ENCODE measurements at places on chromosomes 4 and X.

DNA sequence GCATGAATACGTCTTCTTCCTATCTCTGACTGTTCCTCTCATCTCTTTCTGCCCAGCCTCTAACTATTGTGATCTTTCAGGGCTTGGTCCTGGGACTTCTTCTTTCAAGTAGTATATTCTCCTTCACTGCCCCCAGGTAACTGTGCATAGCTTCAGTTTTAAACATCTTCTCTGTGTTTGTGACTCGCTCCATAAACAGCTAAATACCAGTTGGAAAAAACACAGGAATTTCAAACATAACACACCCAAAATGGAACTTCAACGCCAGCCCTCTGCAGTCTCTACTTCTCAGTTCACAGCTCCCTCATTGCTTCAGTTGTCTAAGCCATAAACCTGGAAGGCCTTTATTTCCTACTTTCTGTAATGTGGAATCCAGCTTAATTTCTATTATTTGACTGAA is 16.6 kb downstream of the TRIML2 start:
- DNase-seq = no peak

- no peak for DNase-seq
These were observed 23.1 kb downstream of the ADH4 start for GRCh38 chr4:99121008-99121407.

GRCh38 chr4:109065006-109065405 is 237.5 kb downstream of the COL25A1 start:
- no peak for DNase-seq

DNA sequence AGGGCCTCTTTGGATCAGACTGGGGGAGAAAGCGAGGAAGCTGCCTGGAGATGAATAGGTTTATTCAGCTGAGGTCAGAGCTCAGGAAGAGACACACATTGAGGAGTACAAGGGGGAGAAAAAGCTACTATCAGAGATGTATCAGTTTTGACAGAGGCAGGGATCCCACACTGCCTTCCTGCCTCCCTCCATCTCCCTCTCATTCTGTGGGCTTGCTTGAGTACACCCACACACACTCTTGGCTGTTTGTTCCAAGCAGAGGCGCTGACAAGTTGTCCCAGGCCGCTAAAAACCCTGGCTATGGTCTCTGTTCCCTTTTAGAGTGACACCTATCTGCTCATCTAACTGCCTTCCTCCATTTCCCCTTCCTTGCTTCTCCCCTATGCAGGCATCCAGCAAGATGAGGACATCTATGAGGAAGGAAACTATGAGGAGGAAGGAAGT is 5.2 kb downstream of the TSPYL2 start:
- no peak for DNase-seq

- no peak for DNase-seq
These were observed 80.3 kb downstream of the LNX1 start for GRCh38 chr4:53511014-53511413.

DNA sequence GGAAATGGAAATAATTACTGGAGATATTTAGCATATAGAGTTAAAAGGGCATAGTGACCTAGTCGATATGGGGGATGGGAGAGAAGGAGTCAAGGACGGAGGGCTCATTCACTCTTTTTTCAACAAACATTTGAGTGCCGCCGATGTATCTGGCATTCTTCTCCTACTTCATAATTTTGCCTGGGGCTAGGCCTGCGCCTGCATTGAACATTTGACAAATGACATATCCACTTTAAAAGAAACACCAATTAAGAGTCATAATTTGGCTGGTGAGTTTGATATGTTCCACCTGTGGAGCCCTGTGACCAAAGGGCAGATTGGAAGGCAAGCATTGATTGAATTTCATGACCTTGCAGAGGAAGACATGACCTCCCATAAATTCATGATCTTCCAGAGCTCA is 2.6 kb upstream of the GPC3 start:
- DNase-seq = no peak

- DNase-seq = no peak
These were observed 756.1 kb downstream of the FAM133A start for GRCh38 chrX:94430091-94430490.

GRCh38 chr4:135739354-135739753 is 1537.8 kb upstream of the PABPC4L start:
- DNase-seq = no peak

GRCh38 chr4:52142816-52143215 is 91.7 kb downstream of the SPATA18 start:
- no peak for DNase-seq

DNA sequence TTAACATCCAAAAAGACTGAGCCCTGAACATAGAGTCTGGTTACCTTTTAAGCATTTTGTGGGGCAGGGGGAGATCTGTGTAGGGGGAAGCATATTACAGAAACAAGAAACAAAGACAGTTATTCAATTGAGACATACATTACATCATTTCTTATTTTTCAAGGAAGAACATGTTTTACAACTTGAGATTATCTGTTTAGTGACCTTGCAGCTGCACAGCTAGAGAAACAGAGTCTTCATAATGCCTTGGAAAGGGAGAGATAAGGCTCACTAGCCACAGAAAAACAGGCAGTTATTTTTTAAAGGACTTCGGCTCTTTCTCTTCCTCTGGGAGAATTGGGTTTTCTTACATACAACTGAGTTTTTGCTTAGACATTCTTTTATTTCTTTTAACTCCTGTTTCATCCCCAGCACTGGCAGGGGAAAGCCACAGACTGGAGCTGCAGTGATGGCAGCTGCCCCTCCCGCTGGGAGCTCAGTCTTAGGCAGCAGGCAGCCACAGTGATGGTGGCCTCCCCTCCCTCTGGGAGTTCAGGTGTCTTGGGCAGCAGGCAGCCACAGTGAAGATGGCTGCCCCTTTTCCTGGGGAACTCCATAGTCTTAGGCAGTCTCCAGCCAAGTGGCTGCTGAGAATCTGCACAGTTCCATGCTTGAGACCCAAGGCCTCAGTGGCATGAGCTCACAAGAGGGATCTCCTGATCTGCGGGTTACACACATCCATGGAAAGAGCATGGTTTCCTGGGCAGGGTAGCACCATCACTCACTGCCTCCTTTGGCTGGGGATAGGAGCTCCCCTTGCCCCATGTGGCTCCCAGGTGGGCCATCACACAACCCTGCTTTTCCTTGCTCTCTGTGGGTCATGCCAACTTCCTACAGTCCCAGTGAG is 19.4 kb upstream of the TMPRSS11F start:
- DNase-seq = no peak

DNA sequence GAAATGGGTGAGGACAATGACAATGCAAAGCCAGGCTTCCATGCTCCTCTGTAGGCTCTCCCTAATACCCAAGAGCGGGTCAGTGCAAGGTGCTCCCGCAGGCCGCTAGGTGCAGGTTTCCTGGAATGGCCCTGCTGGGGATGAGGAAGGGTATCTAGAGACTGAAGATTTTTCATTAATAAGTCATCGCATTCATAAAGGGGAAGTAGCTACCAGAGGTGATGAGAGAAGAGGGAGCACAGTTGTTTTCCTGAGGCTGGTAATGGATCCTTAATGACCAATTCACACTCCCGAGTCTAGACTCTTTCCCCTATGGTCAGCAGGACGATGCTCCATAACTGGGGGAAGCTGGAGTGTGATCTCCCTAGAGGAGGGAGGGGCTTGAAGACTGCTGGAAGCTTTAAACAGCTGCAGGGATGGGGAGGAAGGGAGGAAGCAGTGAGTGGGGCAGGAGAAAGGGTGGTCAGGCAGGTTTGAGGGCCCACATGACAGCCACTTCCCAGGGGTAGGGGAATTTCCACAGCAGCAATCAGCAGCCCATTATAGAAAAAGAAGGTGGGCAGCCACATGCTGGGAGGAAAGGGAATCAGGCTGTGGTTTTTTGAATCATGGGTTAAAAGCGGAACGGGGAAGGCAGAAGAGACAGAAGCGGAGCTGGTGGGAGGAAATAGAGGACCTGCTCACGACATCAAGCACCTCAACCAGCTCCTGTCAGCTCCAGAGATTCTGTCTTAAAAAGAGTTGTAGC is 10.2 kb upstream of the ATP6AP2 start:
- no peak for DNase-seq

- DNase-seq = no peak
These were observed 64.7 kb upstream of the SPP1 start for GRCh38 chr4:87910795-87911194.

GRCh38 chr4:6386091-6386490 is 86.3 kb downstream of the PPP2R2C start:
- no peak for DNase-seq

Measured in CD4-positive, alpha-beta T cell treated with Interleukin-15 for 1 hour (primary cell).